Karpas-422 (cell line): ENCODE measurements at places on chromosomes 16 and 17.

DNA sequence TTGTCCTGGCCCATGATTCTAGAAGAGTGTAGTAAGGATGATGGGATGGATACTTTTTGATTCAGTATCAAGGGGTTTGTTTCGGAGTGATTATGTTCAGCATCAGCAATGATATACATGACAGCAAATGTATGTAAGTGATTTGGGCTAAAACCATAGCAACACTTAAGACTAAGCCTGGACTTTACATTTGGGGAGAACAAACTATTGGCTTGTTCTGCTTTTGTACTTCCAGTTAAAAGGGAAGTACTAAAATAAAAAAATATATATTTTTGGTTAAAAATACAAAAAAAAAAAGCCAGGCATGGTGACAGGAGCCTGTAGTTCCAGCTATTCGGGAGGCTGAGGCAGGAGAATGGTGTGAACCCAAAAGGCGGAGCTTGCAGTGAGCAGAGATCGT lies 20.5 kb upstream of the DHX8 start:
- no peak for DNase-seq

DNA sequence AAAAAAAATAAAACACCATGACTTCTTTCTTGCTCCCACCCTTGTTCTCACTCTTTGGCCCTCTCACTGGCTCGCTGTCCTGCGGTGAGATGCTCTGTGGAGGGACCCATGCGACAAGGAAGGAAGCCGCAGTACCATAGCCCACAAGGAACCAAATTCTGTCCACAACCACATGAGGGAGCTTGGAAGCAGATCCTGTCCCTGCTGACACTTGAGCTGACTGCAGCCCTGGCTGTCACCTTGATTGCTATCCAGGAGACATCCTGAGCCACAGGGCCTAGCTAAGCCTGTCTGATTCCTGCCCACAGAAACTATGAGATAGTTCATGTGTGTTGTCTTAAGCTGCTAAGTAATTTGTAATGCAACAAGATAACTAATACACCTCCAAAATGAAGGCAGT lies 4.8 kb upstream of the MT2A start:
- no peak for DNase-seq

DNA sequence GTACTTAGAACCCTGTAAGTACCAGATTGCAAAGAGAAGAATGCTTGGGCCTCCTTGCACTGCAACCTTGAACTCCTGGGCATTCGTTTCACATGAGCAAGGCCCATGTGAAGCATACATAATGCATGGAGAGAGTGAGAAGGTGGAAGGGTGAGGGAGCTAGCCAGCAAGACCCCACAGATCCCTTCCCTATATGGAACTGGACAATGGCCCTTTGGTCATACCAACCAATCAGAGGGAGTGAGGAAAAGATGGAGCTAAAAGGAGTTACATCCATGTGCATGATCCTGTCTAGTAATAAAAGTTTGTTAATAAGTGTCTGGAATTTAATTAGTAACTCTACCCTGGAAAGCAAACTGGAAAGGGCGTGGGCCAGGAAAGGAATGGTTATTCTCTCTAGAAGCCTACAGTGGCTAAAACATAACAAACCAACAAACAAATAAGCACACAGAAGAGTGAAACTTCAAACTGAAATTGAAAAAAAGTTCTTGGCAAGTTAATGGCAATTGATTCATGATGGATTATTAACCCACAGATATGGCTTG lies 29.6 kb downstream of the DNAH3 start:
- no peak for DNase-seq

- no peak for DNase-seq
Measured at GRCh38 chr17:7204336-7204735, 15.3 kb downstream of the DLG4 start.

GRCh38 chr16:52439171-52439701 lies 107.7 kb downstream of the TOX3 start:
- DNase-seq, result no peak
